ENCODE measurements at places on chromosomes 16 and 17.

DNA sequence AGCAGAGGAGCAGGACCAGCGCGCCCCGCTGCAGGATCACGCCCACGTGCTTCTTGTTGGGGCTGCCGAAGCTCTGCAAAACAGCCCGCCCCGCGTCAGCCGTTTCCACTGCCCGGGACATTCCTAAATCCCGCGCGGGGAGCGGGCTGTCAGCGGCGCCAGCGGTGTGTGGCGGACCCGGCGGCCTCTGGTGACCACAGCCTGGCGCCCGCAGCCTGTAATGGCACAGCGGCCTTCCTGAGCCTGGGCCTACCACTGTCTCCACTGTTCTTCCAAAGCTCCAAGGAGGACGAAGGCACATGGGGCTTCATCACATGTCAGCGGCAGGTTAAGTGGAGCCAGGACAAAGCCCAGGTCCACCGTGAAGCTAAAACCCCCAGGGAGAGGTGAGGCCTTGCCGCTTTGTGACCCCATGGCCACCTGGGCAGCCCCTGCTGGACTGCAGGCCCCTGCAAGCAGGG is 2.5 kb downstream of the SLC47A2 start:
- DNase-seq = no peak

DNA sequence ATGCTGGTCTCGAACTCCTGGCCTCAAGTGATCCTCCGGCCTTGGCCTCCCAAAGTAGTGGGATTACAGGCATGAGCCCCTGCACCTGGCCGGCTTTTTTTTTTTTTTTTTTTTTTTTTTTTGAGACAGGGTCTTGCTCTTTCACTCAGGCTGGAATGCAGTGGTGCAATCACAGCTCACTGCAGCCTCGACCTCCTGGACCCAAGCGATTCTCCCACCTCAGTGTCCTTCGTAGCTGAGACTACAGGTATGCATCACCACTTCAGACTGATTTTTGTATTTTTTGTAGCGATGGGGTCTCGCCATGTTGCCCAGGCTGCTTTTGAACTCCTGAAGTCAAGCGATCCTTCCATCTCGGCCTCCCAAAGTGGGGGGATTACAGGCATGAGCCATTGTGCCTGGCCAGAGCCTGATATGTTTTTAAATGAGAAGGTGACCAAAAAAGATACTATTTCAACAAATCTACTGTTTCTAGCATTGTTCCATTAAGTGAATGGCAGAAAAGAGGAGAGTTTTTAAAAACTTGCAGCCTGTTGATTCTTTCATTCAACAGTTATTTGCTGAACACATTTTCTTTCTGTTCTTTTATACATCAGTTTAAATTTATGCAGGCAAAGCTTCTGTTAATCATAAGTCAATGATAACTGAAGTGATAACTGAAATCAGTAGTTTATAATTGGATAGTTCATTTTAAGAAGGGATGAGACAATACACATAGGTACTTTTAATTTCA is 3.2 kb upstream of the SRSF1 start:
- DNase-seq = no peak

GRCh38 chr16:2008631-2009163 is 924 bp downstream of the ZNF598 start:
- peak; percentile 64 for DNase-seq

- no peak for DNase-seq
Measured at GRCh38 chr16:48963306-48963705, 318.3 kb downstream of the CBLN1 start.

GRCh38 chr17:76014100-76014924 is 12.8 kb downstream of the EVPL start:
- DNase-seq = peak; percentile 86

GRCh38 chr17:74798239-74798707 is 22.1 kb upstream of the NAT9 start:
- no peak for DNase-seq

- DNase-seq = no peak
Measured at GRCh38 chr16:72836181-72836580, 211.7 kb downstream of the ZFHX3 start.

GRCh38 chr17:78882540-78883088 is 20.4 kb downstream of the CEP295NL start:
- no peak for DNase-seq

GRCh38 chr17:11238705-11239104 is 2.3 kb upstream of the SHISA6 start:
- DNase-seq = no peak

Data from stimulated activated CD8-positive, alpha-beta memory T cell treated with anti-CD3 and anti-CD28 coated beads, Interleukin-4, amount 100 ng/mL, for 48 hours (primary cell).